ENCODE measurements at places on chromosomes 12 and 14.
A peak's percentile ranks its signal among the peaks of the same experiment; 100 is the strongest.

DNA sequence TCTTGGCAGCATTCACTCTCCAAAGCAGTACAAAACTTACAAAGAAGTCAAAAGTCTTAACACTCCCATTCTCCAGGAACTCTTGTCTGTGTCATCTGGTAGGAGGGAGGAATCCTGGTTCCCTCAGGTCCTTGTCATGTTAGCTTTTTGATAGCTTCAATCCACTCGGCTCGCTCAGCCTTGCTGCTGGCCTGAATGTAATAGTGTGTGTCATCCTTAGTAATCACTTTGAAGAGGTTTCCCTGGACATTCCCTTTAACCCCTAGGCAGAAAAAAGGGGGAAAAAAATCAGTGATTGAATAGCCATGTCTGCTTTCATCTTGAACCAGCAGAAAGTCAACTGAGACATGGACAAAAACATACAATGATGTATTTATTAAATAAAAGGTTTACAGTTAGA, 24.8 kb downstream of the PLEK2 start:
- DNase-seq = no peak

- DNase-seq = no peak
Measured at GRCh38 chr12:2084553-2085296, 31.9 kb downstream of the CACNA1C start.

DNA sequence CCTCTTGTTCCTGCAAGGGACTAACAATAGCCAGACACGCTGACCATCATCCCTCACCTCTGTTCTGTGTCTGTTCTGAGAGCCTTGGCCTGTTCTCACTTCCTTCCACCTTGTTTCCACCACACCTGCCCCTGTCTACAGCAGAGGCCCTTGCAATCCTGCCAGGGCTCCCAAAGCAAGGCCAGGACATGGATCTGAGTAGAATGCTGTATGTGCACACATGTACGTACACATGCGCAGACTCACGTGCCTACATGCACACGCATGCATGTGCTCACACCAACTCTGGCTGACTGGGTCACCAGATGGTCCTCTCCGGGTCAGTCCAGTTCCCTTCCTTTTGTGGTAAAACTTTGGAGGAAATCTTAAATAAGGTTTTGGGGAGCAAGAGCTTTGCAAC, 133.0 kb upstream of the C14orf180 start:
- DNase-seq = no peak

DNA sequence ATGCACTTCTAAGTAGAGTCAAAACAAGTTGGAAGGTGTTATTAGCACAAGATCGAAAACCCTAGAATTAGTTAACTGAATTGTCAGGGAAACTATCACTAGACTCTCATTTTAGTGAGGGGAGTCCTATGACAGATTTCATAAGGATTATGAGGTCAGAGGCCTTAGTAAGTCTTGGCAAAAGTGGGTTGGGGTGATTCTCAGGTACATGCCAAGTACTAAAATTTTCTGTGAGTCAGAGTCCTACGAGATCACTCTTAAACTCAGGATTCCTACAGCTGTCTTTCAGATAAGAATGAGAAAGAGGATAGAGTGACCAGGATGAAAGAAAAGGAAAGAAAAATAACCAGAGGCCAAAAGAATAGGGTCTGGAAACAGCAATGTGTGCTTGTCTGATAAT, 50.8 kb upstream of the BBS10 start:
- no peak for DNase-seq

GRCh38 chr12:31122481-31122880, 48.8 kb downstream of the DDX11 start:
- DNase-seq = no peak

- no peak for DNase-seq
Measured at GRCh38 chr12:101552277-101552676, 42.5 kb upstream of the MYBPC1 start.

- no peak for DNase-seq
Measured at GRCh38 chr12:80872053-80872452, 65.7 kb downstream of the LIN7A start.

GRCh38 chr12:2110127-2110526, 57.3 kb downstream of the CACNA1C start:
- no peak for DNase-seq

DNA sequence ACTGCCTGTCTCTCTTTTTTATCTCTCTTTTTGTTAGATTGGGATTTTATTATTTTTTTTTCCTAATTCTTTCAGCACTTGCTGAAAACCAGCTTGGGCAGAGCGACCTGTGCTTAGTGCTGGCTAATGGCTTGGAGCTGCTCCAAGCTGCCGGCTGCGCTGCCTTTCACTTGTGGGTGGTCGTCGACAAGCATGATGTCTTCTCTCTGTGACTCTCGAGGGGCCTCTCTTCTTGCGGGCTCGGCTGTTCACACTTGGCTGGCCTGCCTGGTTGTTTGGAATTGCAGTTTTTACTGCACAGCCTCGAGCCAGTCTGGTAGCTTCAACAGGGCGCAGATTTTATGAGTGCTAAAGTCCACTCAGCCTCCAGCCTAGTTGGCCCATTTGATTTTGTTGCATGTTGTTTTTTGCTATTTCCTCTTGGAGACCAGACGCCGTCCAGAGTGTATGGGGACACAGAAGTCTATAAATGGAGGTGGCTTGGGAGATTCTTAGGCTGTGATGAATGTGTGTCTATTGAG, 18.6 kb downstream of the TPCN1 start:
- no peak for DNase-seq

DNA sequence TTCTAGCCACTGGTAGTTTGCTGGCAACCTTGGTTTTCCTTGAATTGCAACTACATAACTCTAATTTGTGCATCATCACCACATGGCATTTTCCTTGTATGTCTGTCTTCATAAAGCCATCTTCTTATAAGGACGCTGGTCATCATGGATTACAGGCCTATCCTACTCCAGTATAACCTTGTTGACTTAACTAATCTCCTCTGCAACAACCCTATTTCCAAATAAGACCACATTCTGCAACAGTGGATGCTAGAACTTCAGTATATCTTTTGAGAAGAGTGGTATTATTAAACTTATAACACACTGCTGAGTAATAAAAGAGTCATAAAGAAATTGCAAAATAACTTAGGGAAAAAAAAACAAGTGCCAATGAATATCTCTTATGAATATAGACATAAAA, 511.8 kb upstream of the FOXG1 start:
- no peak for DNase-seq

- no peak for DNase-seq
Measured at GRCh38 chr14:23864259-23864658, 89.3 kb upstream of the DHRS4 start.

GRCh38 chr12:97093187-97093683, 186.2 kb downstream of the NEDD1 start:
- no peak for DNase-seq

DNA sequence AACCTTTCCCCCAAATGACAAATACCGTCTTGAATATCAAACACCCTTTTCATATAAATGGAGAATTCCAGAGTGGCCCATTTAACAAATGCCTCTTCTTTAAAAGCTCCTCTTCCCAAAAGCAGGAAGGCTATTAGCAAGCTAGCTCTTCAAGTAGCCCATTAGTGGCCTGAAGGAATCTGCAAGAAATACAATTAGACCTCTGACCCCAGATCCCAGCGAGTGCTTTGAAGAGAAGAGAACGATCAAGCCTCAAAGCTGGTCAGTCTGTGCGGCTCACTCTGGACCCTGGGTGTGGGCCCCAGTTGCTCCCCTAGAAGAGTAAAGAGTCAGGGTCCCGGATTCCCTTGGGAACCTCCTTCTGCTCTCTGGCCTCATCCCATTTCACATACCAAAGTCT, 325.6 kb downstream of the NUAK1 start:
- DNase-seq = no peak

DNA sequence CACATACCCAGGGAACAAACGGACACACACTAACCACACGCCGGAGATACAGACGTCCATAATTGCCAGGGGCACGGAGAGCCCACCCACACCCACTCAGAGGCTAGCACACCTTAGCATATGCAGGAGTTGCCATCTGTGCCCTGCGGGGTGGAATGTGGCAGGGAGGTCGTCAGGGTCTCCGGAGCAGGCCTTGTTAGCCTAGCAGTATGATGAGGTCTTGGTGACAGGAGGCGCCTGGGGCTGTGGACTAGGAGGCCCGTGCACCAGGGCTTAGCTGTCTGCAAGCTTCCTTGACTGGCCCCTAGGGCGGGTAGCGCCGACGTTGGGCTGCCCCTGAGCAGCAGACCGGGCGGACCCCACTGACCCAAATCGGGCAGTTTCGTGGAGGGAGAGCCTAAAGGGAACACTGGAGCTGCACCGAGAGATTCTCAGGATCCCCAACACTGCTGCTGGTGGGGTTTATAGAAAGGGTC, 10.0 kb downstream of the STAC3 start:
- no peak for DNase-seq

DNA sequence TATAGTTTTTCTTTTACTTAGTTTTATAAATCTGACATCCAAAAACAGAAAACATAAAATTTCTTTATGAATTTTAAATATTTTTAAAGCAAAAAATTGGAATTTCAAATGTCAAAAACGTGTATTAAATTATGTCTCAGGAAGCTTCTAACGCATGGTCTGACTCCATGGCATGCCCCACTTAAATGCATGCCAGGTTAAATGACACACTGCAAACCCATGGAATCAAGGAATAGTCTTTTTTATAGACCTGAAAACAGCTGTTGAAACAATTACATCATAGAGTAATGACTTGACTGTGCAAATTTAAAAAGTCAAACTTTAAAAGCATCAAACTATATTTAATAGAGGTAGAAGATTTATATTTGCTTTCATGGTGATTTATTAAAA, 96.1 kb upstream of the DACT1 start:
- no peak for DNase-seq

DNA sequence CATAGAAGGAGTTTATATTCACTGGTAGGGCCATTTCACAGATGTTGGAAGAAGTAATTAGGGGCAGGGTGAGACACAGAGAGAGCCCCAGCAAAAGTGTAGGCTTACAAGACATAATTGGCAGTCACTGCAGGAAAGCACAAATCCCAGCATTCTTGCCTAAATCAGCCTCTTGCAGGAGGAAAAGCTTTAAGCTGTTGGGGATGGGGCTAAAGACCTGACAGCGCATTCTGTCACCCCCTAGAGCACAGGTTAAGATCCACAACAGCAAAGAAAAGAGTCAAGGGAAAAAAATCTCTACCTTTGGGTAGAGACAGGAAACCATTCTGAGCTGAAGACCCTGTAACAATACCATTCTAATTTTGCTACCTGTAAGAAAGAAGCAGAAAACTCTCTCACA, 409.0 kb downstream of the DAD1 start:
- DNase-seq = no peak

DNA sequence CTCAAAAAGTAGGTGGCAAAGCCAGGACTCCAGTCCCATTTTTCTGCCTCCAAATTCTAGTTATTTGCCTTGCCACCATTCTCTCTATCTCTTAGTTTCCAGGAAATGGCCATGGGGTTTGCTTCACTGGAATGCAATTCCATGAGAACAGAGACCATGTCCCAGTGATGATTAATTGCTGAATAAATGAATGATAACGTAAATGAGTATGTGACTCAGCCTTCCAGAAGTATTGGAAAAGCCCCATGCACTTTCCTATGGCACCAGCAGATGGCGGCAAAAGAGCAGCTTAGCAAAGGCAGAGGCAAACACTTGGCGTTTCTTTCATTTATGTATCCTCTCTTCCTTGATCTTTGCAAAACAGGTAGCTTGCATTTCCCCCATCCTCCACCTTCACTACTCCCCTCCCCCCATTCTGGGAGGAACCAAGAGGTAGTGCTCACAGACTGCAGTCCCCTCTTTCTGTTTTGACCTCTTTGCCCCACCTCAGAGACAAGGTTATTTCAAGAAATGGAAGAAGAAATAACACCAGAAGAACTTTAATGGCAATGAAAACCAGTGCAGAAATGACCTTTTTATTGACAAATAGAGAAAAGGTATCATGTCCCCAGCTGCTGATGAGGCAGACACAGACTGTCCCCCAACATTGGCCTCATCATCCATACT, 21.3 kb downstream of the TBX3 start:
- peak; percentile 44 for DNase-seq

DNA sequence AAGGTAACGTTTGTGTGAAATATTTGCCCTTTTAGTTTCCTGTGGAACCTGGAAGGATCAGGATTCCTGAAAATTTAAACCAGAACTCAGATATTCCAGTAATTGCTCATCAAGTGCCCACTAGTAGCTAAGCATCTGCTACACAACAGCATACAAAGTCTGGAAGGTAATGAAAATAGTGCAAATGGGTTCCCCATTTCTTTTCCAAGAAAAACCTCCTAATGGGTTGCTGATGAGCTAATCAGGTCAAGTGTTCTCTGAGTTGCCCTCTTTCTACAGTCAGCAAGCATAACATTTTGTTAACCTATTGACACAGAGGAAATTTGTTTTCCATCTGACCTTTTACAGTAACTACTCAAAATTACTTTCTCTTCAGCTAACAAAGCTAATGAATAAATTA, 83.6 kb upstream of the PMCH start:
- no peak for DNase-seq

- DNase-seq = no peak
Measured at GRCh38 chr12:104668274-104668718, 211.5 kb downstream of the CHST11 start.

- DNase-seq = no peak
Measured at GRCh38 chr12:59365133-59365532, 230.7 kb upstream of the SLC16A7 start.

DNA sequence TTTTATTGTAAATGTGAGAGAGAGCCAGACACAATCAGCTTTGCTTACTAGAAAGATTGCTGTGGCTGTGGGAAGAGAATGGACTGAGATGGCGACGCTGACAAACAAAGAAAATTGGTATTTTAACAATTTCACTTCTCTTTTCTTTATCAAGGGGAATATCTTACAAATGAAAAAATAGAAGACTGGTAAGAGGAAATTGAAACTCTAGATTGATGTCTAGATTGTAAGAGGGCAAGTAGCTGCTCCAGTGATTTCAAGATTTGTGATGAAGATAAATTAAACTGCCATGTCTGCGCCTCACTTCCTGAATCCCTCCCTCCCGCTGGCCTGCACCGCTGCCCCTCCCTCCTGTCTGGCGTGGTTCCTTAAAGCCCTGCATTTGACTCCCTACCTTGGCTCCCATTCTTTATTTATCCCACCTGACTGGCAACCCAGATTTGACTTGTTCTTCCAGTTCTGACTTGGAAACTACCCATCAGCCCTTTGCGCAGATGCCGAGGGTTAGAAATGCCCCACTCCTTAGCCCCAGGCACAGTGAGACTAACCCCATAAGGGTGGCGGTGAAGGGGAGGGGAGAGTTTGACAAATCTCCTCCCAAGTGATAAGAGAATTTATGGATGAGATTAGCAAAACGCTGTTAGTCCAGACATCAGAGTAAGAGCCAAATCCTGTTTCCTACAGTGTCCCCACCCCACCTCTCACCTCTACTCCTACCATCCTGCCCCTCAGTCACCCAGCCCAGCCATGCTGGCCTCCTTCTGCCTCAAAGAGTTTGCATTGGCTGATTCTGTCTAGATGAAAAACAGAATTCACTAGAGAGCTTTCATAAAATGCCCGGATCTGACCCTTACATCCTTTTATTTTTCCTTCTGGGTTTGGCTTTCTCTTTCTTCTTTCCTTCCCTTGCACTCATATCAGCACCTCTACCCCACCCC, 125.3 kb upstream of the ATF7IP start:
- DNase-seq = peak; percentile 45

GRCh38 chr14:90555126-90556011, 158.5 kb downstream of the CALM1 start:
- no peak for DNase-seq

- no peak for DNase-seq
Measured at GRCh38 chr12:84315926-84316325, 596.7 kb downstream of the SLC6A15 start.

Measured in activated B cell treated with CpG ODN at 0.5 μM for 24 hours (primary cell).